ENCODE measurements at places on chromosomes 5 and 9.

DNA sequence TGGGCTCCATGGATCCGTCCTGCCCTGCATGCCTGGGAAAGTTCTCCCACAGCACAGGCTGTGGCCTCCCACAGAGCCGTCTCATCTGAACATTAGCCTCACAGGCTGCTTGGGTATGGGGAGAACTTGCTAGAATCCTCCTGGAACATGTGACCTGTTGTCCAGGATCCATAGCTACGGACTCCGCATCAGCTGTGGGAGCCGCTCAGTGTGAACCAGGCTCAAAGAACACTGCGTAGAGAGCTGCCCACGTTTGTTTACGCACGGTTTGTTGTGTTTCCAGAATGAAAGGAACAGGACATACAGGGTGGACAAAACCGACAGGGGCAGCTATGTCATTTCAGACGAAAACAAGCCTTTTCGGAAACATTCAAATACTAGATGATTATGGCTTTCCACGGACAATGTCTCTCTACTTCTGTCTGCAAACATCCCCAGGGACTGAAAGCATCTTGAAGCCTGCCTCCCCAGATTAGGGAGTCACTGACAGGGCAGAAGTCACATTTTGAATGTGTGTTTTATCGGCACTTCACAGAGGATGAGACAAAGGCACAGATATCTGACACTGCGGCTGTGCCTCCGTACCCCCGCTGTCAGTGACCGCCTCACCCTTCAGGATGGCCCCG lies 390.3 kb downstream of the GADD45G start:
- no peak for DNase-seq

DNA sequence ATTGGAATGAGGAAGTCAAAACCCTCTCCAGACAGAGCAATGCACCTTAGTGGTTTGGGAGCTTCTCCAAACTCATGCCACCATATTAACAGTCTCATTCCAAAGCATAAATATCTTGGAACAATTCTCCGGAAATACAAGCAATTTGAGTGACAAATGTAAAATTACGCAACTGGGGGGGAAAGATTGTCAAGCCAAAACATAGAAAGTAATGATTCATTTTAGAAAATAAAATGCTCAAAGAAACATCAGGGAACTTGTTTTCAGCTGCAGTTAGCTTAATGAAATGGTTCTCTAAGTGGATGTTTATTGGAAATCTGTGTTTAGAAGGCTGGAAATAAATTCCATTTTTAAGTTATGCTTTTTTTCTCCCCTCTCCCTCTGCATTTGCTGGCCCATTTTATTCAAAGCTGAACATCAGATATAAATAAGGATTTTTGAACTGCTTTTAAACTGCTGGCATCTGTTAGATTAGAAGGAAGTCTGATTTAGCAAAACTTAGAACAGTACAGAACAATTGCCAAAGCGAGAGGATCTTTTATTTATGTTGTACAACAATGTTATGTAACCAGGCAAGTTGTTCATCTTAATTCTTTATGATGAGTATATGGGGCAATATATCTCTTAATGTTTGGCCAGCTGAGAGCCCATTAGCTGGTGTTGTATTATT lies 551.9 kb downstream of the PRELID2 start:
- DNase-seq, result no peak

- DNase-seq, result no peak
Measured at GRCh38 chr9:27280249-27280648, 16.7 kb downstream of the EQTN start.

- DNase-seq, result no peak
Measured at GRCh38 chr9:117523531-117524153, 108.8 kb upstream of the ASTN2 start.

DNA sequence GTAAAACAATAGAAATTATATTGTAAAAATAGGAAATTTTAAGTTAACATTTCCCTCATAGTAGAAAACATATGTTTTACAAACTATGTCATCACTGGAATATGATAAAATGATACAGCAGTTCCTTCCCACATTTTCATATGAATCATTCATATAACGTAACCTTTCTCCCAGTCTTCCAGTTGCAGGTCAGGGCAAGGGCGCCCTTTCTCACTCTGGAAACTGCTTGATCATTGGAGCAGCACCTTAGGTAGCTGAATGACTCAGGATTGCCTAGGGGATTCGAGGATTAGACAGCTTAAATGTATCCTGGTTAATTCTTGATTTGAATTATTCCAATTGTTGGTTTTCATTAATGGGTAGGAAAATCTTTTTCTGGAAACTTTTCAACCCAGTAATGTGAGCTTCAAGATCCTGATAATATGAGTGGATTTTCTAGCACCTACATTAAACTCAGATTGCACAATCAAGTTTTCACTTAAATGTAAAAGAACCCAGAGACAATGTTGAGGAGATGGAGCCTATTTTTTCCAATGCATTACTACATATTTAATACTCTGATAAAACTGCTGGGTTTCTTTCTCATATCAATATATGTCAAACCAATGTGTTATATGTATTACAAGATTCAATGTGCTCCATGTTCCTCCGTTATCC lies 32.6 kb upstream of the ANXA1 start:
- no peak for DNase-seq

- no peak for DNase-seq
Measured at GRCh38 chr9:18887546-18887945, 145.5 kb downstream of the SAXO1 start.

GRCh38 chr9:130766021-130766926 lies 68.8 kb upstream of the ABL1 start:
- DNase-seq, result no peak

DNA sequence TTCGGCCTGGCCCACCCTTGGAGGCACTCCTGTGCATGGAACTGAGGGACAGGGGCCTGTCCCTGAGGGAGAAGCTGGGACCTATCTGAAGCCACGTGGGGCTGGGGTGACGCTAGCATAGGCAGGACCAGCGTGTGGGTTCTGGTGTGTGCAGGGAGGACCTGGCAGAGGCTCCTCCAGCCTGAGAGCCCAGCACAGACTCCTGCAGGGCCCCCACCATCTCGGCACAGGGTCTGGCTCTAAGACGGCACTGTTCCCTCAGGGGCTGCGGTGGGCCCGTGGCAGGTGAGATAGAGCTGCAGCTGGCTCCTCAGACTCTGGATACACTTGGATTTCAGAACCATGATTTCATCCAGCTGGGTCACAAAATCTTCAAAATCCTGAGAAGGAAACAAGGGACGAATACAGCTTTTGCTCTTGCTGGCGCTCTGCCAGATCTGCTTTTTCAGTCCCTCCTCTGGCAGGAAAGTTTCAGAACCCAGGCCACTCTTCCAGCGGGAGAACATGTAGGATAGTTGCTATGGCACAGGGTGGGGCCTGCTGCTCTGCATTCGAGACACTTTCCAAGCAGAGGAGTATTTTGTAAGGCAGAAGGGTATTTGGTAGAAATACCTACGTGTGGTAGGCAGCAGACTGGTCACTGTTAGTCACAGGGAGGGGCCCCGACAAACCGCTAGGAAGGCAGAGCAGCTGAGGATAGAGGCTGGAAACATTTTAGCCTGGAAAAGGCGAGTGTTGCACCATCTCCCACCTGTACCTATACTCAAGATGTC lies 74.7 kb downstream of the KIF24 start:
- peak; percentile 40 for DNase-seq

DNA sequence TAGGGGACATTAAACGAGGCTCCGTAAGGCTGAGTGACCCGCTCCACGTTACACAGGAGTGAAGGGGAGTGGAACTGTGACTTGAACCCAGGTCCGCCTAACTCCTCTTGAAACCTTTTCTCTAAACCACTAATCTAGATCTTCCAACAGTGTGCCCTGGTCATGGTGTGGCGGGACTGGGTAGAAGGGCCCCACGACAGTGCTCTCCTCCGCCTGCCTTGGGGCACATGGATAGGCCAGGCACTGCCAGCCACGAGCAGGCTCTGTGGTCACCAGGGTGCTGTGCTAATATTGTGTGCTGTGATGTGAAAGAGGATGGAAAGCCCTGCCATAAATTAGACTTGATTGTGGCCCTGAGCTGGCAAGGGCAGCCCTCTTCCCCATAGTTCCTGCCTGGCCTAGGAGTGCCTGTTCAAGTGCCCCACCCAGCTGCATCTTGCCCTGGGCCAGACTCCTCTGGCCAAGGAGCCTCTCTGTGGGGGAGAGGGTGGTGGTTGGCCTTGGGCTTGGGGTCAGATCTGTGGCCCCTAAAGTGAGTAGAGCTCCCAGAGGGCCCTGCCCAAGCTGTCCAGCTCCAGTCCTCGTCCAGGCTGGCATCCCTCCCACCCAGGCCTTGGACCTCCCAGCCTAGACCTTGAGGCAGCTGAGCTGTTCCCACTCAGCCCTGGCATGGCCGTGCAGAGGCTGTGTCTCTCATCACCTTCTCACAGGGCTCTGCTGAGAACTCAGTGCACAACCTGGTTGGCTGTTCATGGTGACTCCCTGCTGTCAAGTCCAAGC lies 67.8 kb upstream of the TBC1D2 start:
- DNase-seq, result no peak

DNA sequence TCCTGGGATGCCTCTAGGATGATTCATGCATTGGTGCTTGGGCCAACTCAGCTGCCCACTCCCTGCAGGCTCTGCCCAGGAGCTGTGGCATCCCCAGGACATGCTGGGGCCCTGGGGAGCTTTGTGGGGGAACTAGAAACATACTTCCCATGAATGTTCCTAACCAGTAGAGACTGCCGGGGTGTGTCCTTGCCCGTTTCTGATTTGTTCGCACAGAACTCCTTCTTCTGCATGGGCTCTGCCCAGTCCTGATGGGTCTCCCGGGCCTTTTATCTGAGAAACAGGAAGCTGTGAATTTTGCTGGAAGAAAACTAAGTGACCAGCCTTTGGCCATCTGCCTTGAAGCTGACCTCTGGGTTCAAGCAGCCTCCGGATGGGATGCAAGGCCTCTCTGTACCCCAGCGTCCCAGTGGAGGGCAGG lies 71.6 kb upstream of the RNU6ATAC start:
- no peak for DNase-seq

- DNase-seq, result no peak
Measured at GRCh38 chr5:159405611-159406031, 75.3 kb upstream of the IL12B start.

DNA sequence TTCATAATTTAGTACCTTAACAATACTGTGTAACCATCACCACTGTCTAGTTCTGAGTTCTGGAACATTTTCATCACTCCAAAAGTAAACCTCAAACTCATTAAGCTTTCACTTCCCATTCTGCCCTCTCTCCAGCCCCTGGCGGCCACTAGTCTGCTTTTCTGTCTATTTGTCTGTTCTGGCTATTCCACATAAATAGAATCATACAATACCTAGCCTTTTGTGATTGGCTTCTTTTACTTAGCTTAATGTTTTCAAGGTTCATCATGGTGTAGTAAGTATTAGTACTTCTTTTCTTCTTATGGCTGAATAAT lies 138.7 kb downstream of the RAPGEF6 start:
- peak; percentile 11 for DNase-seq

GRCh38 chr9:94824913-94825610 lies 98.6 kb downstream of the AOPEP start:
- no peak for DNase-seq

DNA sequence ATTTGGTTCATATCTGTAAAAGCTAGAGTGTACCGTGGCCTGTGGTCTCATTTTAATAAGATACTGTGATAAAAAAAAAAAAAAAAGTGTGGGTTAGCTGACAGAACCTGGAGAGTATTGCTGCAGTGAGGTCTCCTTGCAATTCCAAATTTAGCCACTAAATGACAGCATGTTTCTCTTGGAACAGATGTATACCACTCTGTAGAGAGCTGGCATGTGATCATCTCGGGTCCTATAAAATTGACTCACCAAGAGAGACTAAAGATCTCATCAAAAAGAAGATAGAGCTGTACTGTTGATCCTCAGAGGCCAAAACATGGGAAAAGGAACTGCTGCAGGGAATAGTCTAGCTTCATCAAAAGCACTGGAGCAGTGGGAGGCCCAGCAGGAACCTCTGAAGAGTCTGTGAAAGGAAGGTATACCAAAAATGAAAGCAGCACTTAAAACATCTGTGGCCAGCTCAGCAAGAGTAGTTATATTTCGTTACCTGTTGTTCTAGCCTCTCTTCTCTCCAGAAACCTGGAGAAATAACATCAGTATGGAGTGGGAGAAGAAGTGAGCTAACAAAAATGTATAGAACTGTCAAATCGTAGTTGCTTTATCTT lies 826.8 kb downstream of the EFNA5 start:
- DNase-seq, result no peak

GRCh38 chr5:122999947-123000563 lies 36.5 kb downstream of the PPIC start:
- no peak for DNase-seq

- no peak for DNase-seq
Measured at GRCh38 chr5:150134198-150134588, 21.5 kb downstream of the PDGFRB start.

- DNase-seq, result no peak
Measured at GRCh38 chr5:11040345-11040744, 279.3 kb upstream of the DAP start.

- peak; percentile 12 for DNase-seq
Measured at GRCh38 chr9:79813258-79813638, 241.5 kb downstream of the TLE4 start.

DNA sequence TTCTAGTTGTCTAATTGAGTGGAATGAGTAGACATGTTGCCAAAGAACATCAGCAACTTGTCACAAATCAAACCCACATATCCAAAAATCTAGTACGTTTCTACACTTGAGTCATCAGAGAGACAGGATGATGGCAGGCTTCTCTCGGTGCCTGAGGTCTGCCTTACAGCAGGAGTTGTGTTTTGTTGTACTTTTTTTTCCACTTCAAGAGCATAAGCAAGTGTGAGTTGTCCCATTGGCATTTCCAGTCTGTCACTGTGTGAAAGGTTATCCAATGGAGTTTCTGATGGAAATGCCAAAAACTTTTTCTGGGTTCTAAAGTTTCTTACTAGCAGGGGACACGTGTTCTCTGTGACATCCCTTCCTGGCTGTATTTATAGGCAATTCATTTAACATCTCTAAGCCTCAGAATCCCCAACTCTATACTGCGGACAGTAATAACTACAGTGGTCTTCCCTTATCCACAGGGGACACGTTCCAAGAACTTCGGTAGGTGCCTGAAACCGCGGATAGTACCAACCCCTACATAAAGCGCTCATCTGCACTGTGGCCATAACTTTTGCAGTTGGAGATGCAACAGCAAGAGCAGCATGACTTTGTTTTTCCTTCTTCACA lies 246.5 kb downstream of the SYK start:
- DNase-seq, result no peak

Measured in muscle of back (tissue), 13 donors.